ENCODE measurements at places on chromosomes 1 and 21.

- no peak for DNase-seq
These were observed 44.2 kb downstream of the PKNOX1 start for GRCh38 chr21:43018519-43018918.

GRCh38 chr1:179366093-179366800 is 476 bp downstream of the AXDND1 start:
- no peak for DNase-seq

DNA sequence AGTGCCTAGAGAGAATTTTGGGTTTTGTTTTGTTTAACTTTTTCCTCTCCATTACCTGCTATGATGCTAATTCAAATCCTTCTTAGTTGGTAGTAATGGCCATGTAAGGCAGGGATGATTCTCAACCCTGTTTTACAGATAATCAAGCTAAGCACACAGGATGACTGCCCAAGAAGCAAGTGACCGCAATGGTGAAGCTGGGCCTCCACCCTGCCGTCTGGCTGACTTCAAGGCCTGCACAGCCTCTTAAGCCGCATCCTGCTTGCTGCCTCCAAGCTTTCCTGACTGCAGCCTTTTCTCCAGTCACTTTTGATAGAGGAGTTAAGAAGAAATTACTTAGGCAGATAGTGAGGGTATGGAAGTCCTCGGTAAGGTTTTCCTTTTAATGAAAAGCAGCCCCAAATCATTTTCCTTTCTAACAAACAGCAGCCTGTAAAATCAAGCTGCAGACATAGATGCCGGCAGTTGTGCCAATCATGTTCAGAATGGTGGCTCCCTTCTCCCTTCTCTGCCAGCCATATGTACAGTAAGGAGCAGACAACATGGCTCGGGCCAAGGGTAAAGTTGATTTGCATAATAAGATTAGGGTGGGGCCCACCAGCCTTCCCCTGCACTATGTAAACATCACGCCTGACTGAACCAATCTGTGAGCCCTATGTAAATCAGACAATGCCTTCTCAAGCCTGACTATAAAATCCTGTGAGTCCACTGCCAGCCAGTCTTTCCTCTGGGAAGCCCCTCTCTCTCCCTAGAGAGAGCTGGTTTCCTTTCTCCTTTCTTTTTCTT is 8.8 kb upstream of the CTBS start:
- no peak for DNase-seq

DNA sequence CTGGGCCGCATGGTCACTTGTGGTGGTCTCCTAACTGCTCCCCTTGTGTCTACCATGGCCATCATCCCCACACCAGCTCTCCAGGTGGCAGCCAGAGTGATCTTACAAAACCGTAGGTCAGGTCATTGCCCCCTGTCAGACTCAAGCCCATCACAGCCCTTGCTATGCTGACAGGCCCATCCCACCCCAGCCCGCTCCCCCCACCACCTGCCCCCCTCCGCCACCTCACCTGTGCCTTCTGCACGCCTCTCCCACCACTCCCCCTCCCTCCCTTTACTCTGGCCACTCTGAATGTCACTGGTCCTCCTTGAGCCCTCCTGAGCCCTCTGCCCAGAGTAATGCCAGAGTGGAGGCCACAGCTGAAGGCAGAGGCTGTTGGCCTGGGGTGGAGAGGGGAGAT is 28.5 kb downstream of the TEX35 start:
- DNase-seq = no peak
